ENCODE measurements at places on chromosomes 3 and 15.

DNA sequence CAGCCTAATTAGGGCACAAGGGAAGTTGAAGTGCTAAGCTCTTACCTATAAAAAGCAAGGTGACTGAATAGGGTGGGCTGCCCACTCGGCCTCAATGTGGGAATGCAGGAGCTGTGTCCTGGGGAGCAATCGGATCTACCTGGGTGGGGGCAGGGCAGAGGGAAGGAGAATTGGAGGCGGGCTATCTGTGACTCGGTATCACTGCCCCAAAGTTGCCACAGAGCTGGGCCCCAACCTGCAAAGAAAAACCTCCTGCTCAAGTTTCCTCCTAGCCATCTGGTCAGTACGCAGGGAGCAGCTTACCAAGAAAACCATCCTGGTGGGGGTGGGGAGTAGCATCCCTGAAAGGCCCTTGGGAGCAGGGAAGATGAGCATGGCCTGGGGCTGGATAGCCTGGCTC is 10.7 kb downstream of the CIB2 start:
- no peak overlapping the region for H3K4me3 ChIP-seq
- no peaks in the 10 kb centered on the region for H3K4me1 ChIP-seq
- no peak for DNase-seq
- H3K36me3 ChIP-seq, result no peaks in the 10 kb centered on the region
- no peak overlapping the region for H3K27ac ChIP-seq
- no peaks in the 10 kb centered on the region for H3K27me3 ChIP-seq

- no peaks in the 10 kb centered on the region for H3K27me3 ChIP-seq
- H3K36me3 ChIP-seq, result no peaks in the 10 kb centered on the region
- no peak overlapping the region for H3K27ac ChIP-seq
Observed at GRCh38 chr3:177322881-177323280, 125.6 kb upstream of the TBL1XR1 start.

DNA sequence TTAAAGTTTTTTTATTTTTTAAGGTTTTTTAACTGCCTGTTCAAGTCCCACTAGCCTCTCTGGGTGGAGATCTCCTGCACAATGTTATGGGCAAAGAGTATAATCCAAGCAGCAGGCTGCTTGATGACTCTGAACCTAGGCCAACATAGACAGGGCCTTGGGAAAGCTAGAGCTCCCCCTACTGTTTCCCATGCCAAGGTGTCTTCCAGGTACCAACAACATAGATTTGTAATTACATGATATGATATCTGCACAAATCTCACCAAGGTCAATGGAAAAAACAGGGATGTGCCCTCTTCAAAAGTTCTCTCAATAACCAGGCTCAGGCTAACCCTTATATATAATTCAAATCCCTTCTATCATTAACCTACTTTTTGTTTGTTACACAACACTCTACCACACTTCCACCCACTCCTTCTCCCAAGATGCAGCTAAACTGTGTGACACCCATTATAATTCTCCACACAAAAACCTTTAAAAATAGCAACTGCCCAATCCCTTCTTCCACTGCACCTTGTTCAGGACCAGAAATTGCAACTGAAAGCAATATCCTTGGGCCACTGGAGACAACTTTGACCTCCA is 43.8 kb downstream of the RBM15B start:
- H3K4me3 ChIP-seq, result no peak overlapping the region
- no peak overlapping the region for H3K27ac ChIP-seq
- H3K4me1 ChIP-seq, result no peaks in the 10 kb centered on the region
- H3K27me3 ChIP-seq, result no peaks in the 10 kb centered on the region
- H3K36me3 ChIP-seq, result no peaks in the 10 kb centered on the region

GRCh38 chr15:73922186-73923151 is 3.8 kb upstream of the LOXL1 start:
- DNase-seq, result no peak
- H3K27ac ChIP-seq, result peak overlapping the region; percentile 72

DNA sequence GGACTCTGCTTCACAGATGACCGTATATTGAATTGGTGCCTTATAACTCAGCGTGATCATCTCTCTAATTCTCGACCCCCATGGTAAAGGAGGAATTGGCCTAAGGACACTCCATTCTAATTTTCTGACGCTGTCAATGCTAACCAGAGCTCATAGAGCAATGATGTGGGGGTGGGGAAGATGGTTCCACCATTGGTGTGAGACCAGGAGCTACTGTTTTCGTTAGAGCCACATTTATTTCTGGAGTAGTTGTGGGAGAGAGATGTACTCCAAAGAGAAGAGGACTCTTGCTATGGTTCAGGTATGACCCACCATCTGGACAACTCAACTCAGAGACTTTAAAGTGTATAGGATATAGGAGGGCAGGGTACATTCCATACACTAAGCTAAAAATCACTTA is 16.3 kb downstream of the ZBTB38 start:
- H3K36me3 ChIP-seq, result peaks cover 4% of the 10 kb centered on the region
- no peaks in the 10 kb centered on the region for H3K27me3 ChIP-seq

DNA sequence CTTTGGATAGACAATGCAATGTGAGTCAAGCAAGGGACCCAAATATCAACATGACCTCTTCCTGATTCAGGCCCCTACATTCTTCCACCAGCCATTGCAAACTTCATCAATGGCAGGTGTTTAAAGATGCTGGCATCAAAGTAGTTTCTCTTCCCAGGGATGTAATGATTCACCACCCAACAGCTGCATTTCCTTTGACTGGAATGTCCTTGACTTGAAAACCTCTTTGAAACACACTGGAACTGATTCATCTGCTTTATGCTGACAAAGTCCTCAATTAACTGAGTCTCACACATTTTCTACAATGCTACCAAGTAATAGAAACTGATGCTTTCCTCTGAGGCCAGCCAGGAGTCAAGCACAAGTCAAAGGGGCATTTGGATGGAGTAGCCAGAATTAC is 385.5 kb downstream of the GBE1 start:
- no peaks in the 10 kb centered on the region for H3K36me3 ChIP-seq
- H3K27ac ChIP-seq, result no peak overlapping the region
- no peak overlapping the region for H3K4me3 ChIP-seq
- DNase-seq, result no peak

GRCh38 chr15:35616498-35617271 is 70.7 kb upstream of the DPH6 start:
- no peak overlapping the region for H3K4me3 ChIP-seq
- no peaks in the 10 kb centered on the region for H3K27me3 ChIP-seq
- DNase-seq, result no peak
- H3K27ac ChIP-seq, result no peak overlapping the region
- H3K36me3 ChIP-seq, result no peaks in the 10 kb centered on the region

GRCh38 chr3:52829482-52829881 is 990 bp downstream of the ITIH4 start:
- no peak overlapping the region for H3K27ac ChIP-seq
- DNase-seq, result no peak
- H3K36me3 ChIP-seq, result no peaks in the 10 kb centered on the region
- H3K4me1 ChIP-seq, result peaks cover 5% of the 10 kb centered on the region

DNA sequence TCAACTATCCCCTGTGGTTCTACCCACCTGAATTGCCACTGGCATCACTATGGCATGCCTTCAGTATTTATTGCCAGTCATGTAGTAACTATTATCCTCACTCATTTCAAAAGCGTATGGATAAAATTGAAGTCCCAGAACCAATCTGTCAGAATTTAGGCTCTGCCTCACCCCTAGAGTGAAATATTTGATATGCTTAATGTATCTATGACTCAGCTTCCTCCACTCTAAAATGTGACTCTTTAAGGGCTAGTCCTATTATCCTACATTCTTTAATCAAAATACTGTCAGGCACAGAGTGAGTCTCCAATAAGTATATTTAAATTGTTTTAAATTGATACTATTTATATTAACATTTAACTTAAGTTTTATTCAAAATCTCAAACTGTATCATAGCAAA is 27.6 kb downstream of the ARPP21 start:
- H3K27me3 ChIP-seq, result no peaks in the 10 kb centered on the region
- H3K36me3 ChIP-seq, result no peaks in the 10 kb centered on the region
- no peaks in the 10 kb centered on the region for H3K4me1 ChIP-seq
- no peak overlapping the region for H3K27ac ChIP-seq
- no peak overlapping the region for H3K4me3 ChIP-seq

DNA sequence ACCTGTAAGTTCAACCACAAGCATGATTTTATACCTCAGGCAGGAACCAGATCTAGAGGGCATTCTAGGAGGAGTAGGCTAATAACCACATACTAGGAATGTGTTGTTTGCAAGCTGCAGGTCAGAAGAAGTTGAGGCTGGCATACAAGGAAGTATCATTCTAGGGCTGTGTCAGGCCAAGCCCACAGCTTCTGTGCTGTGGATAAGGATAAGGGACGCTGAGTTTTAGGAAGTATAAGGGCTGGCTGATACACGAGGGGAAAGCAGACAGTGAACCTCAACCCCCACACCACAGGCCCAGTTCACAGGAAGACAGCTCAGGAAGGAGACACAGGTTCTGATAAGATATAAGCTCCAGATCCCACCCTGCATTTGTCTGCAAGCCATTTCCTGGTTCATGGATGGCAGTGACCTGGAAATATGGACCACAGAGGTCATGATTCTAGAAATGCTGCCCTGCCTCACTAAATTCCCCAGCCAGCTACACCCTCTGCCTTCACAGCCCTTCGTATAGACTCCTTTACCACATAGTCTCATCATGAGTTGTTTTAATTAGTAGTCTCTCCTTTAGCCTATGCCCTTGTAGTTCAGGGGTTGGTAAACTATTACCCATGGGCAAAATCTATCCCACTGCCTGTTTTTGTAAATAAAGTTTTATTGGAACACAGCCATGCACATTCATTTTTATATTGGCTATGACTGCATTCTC is 260.7 kb downstream of the OPA1 start:
- no peak overlapping the region for H3K4me3 ChIP-seq
- H3K27me3 ChIP-seq, result no peaks in the 10 kb centered on the region

DNA sequence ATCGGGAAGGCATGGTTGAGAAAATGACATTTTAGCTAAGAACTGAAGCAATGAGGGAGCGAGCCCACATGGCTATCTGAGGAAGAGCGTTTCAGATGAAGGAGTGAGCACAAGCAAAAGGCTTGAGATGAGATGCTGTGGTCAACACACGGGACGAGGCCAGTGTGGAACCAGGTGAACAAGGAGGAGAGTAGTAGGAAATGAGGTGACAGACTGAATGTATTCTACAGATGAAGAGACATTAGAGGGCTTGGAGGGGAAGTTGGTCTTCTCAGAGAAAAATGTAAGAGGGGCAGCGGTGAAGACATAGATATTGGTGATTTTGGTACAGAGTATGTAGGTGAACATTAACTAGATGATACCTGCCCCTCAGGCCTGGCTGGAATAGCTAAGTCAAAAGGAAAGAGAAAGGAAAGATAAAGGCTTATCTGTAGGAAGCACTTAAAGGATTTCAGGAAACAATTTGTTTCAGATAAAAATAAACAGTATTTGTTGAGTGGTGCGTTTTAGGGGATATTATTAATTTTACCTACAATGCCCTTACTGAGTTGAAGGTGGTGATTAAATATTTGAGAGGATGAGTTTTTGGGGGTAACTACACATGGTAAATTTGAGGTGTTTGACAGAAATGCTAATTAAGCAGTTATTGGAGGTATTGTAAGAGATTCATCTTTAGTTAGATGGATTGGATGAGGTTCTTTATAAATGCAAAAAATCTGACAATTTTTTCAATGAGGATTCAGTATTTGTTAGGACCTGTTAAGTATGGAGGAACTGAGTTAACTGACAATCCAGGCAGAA is 57.0 kb downstream of the SLTM start:
- H3K4me1 ChIP-seq, result no peaks in the 10 kb centered on the region
- H3K27me3 ChIP-seq, result no peaks in the 10 kb centered on the region
- no peak for DNase-seq
- no peak overlapping the region for H3K4me3 ChIP-seq

GRCh38 chr3:55860049-55860721 is 373.1 kb upstream of the WNT5A start:
- no peak overlapping the region for H3K4me3 ChIP-seq
- H3K4me1 ChIP-seq, result no peaks in the 10 kb centered on the region
- H3K36me3 ChIP-seq, result no peaks in the 10 kb centered on the region
- H3K27ac ChIP-seq, result no peak overlapping the region

Data from transverse colon (tissue), 4 donors.